ENCODE measurements at places on chromosomes 16 and 17. TPM values are rescaled to one million over a fixed set of nuclear protein-coding genes. Genes with fewer than 3 reads are reported as not detected.

XPO6 gene
- total RNA-seq, result 106 TPM

AHSP gene
- not detected for total RNA-seq

HOXB1 gene
- not detected for total RNA-seq

HOXB5 gene
- 0.40 TPM for total RNA-seq

DPEP1 gene
- 0.23 TPM for total RNA-seq

KIAA0753 gene
- total RNA-seq, result 7.3 TPM

MEIOC gene
- not detected for total RNA-seq

KRT15 gene
- total RNA-seq, result 144 TPM

NFE2L1 gene
- total RNA-seq, result 45.1 TPM

HSF5 gene
- not detected for total RNA-seq

FSCN2 gene
- 2.4 TPM for total RNA-seq

NACA2 gene
- total RNA-seq, result not detected

PER1 gene
- 47.2 TPM for total RNA-seq

ATP2A3 gene
- 8.9 TPM for total RNA-seq

PHKB gene
- total RNA-seq, result 31.8 TPM

KRT40 gene
- total RNA-seq, result not detected

NEUROD2 gene
- total RNA-seq, result not detected

CDH15 gene
- 1.5 TPM for total RNA-seq

USP6 gene
- not detected for total RNA-seq

ST6GALNAC1 gene
- total RNA-seq, result 4.1 TPM

VPS4A gene
- total RNA-seq, result 28.1 TPM

PRSS27 gene
- total RNA-seq, result 1.2 TPM

TRPV2 gene
- total RNA-seq, result 0.69 TPM

GRAP gene
- not detected for total RNA-seq

BAIAP3 gene
- total RNA-seq, result 13.1 TPM

NPIPA3 gene
- total RNA-seq, result 1.4 TPM

SGCA gene
- total RNA-seq, result not detected

KRT31 gene
- not detected for total RNA-seq

ARHGAP44 gene
- 0.40 TPM for total RNA-seq

EVPL gene
- total RNA-seq, result 48.3 TPM

TMIGD1 gene
- not detected for total RNA-seq

TCF25 gene
- total RNA-seq, result 79.6 TPM

PYDC1 gene
- not detected for total RNA-seq

All from PC-3 (cell line).